A549 treated with dexamethasone at 1 μM for 4 hours (cell line): ENCODE measurements at places on chromosomes 3 and 15. TPM values are rescaled to one million over a fixed set of nuclear protein-coding genes. Genes with fewer than 3 reads are reported as not detected.

UBXN7 gene
- 6.6 to 12.4 TPM (median 11.5 TPM) in 5 replicates for total RNA-seq

FBXW12 gene
- total RNA-seq, result not detected in 5 replicates

CCDC14 gene
- 15.1 to 19.8 TPM (median 17.4 TPM) in 5 replicates for total RNA-seq

P3H2 gene
- total RNA-seq, result 33.2 to 47.2 TPM (median 44.2 TPM) in 5 replicates

SHF gene
- 0.28 to 0.66 TPM (median 0.56 TPM) in 5 replicates for total RNA-seq

PYGO1 gene
- 6.5 to 9.7 TPM (median 8.2 TPM) in 5 replicates for total RNA-seq

SCAANT1 gene
- total RNA-seq, result not detected in 5 replicates

ALG1L2 gene
- not detected in 5 replicates for total RNA-seq

TRH gene
- total RNA-seq, result not detected in 5 replicates

CPEB1 gene
- 2.0 to 4.0 TPM (median 3.3 TPM) in 5 replicates for total RNA-seq

THBS1 gene
- 64.6 to 112 TPM (median 90.6 TPM) in 5 replicates for total RNA-seq

DLEC1 gene
- 0.04 to 0.05 TPM in 2 of 5 replicates, not detected in the others for total RNA-seq

TMEM45A gene
- total RNA-seq, result 1.7 to 2.8 TPM (median 2.4 TPM) in 5 replicates

ANKUB1 gene
- not detected in 5 replicates for total RNA-seq

PARL gene
- 63.1 to 70.8 TPM (median 67.5 TPM) in 5 replicates for total RNA-seq

SH2D7 gene
- total RNA-seq, result not detected in 5 replicates

CNTN6 gene
- total RNA-seq, result not detected in 5 replicates

NMNAT3 gene
- 0.94 to 1.7 TPM (median 1.2 TPM) in 5 replicates for total RNA-seq

P2RY13 gene
- total RNA-seq, result not detected in 5 replicates

CPN2 gene
- not detected in 5 replicates for total RNA-seq

CMTM8 gene
- total RNA-seq, result 8.4 to 15.1 TPM (median 12.8 TPM) in 5 replicates

LINS1 gene
- total RNA-seq, result 9.2 to 13.0 TPM (median 10.8 TPM) in 5 replicates

KLF13 gene
- 96.5 to 123 TPM (median 116 TPM) in 5 replicates for total RNA-seq

ROPN1 gene
- not detected in 5 replicates for total RNA-seq

ZKSCAN7 gene
- total RNA-seq, result not detected in 5 replicates

OXNAD1 gene
- total RNA-seq, result 7.8 to 10.2 TPM (median 9.5 TPM) in 5 replicates

CCDC39 gene
- not detected in 5 replicates for total RNA-seq

HRG gene
- total RNA-seq, result not detected in 5 replicates

SPATA12 gene
- 0.26 to 0.38 TPM (median 0.32 TPM) in 5 replicates for total RNA-seq

CYP19A1 gene
- 0.19 to 0.71 TPM (median 0.30 TPM) in 5 replicates for total RNA-seq

GYG1 gene
- total RNA-seq, result 29.8 to 36.3 TPM (median 32.3 TPM) in 5 replicates

MST1R gene
- total RNA-seq, result 3.6 to 6.7 TPM (median 6.1 TPM) in 5 replicates

BUB1B gene
- total RNA-seq, result 25.6 to 30.3 TPM (median 28.8 TPM) in 5 replicates

CASR gene
- total RNA-seq, result not detected in 5 replicates

GHRL gene
- 0.15 TPM in 1 of 5 replicates, not detected in the others for total RNA-seq

SYNPR gene
- total RNA-seq, result not detected in 5 replicates

SLC12A8 gene
- total RNA-seq, result 1.8 to 2.7 TPM (median 2.1 TPM) in 5 replicates

SPINK8 gene
- not detected in 5 replicates for total RNA-seq

RBPMS2 gene
- total RNA-seq, result 6.7 to 9.6 TPM (median 8.4 TPM) in 5 replicates

SORD gene
- total RNA-seq, result 28.4 to 35.3 TPM (median 32.1 TPM) in 5 replicates

MEIS2 gene
- 9.0 to 11.3 TPM (median 9.8 TPM) in 5 replicates for total RNA-seq

CTXND1 gene
- total RNA-seq, result 0.01 TPM in 2 of 5 replicates, not detected in the others

FETUB gene
- 0.13 to 0.38 TPM (median 0.23 TPM) in 5 replicates for total RNA-seq
